ENCODE measurements at places on chromosomes 4 and X. TPM values are rescaled to one million over a fixed set of nuclear protein-coding genes. Genes with fewer than 3 reads are reported as not detected.

GRCh38 chrX:21740329-21741274 lies 17.3 kb downstream of the SMPX start:
- H3K36me3 ChIP-seq = no peaks in the 10 kb centered on the region
- peaks cover 5% of the 10 kb centered on the region for H3K4me1 ChIP-seq
- no peaks in the 10 kb centered on the region for H3K27me3 ChIP-seq
- DNase-seq = peak; percentile 5

DNA sequence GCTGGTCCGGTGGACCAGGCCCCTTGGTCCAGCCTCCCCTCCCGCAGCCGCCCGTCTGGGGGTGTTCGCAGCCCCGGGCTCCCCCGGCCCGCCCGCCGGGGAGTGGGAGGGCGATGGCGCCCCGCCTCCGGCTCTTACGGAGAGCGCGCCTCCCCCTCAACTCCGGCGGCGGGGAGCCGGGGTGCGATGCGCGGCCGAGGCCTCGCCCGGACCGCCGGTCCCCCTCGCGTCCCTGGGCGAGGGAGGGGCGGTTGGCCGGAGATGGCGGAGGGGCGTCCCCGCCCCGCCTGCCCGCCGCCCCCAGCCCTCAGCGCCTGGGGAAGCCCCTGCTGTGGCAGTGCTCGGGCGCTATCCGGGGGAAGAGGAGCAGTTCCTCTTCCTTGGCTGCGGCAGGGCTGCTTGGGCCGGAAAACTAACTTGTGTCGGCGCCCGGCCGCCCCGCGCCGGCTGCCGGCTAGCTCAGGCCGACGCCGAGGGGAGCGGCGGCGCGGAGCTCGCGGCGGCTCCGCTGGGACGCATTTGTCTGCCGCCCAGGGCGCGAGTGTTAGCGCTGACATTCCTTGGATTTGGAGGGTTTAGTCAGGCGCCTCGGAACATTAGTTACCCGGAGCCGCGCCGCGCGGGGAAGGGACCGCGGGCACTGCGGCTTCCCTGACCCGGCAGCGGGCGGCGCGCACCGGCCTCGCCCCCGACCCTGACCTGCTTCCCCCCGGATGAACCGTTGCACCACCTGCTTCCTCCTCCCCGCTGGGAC lies 994 bp downstream of the GALNT7 start:
- peak overlapping the region; percentile 63 for H3K4me3 ChIP-seq
- H3K36me3 ChIP-seq = no peaks in the 10 kb centered on the region
- peak; percentile 69 for DNase-seq
- peaks cover 3% of the 10 kb centered on the region for H3K4me1 ChIP-seq

DNA sequence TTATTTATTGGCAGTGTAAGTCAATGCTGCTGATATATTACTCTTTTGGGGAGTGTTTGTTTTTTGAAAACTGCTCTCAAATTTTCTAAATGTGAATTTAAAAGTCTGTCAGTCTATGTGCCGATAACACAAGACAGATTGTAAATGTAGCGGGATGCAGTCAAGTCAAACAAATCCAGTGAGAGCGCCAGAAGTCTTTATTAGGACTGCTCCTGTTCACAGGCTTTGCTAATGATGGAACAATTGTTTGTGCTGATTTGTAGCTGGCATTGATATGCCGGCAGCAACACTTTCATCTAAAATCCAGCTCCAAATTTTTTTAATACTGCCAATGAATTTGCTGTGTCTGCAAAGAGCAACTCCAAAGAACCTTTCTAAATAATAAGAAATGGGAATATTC lies 78.7 kb upstream of the TET2 start:
- no peaks in the 10 kb centered on the region for H3K36me3 ChIP-seq
- no peak overlapping the region for H3K4me3 ChIP-seq
- H3K27me3 ChIP-seq = no peaks in the 10 kb centered on the region
- no peaks in the 10 kb centered on the region for H3K4me1 ChIP-seq

- H3K4me1 ChIP-seq = no peaks in the 10 kb centered on the region
- no peaks in the 10 kb centered on the region for H3K27me3 ChIP-seq
- H3K4me3 ChIP-seq = no peak overlapping the region
- no peak for DNase-seq
Observed at GRCh38 chr4:83082777-83083176, 31.8 kb downstream of the PLAC8 start.

- no peak overlapping the region for H3K27ac ChIP-seq
- H3K4me1 ChIP-seq = no peaks in the 10 kb centered on the region
- no peak overlapping the region for H3K4me3 ChIP-seq
Observed at GRCh38 chr4:123916821-123917220, 520.2 kb downstream of the SPRY1 start.

DNA sequence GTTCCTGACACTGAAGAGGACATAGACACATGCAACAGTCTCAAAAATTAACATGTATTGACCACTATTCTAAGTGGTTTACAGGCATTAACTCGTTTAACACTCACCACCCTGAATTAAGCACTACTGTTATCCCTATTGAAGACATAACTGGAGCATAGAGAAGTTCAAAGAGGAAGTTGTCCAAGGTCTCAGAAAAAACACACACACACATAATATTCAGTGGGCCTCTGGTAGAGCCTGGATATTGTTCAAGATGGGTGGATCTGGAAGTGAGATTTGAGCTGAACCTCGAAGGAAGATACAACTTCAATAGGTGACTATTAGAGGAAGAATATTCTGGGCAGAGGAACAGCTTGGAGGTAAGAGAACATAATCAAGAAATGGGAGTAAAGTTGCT lies 334.9 kb downstream of the HNRNPD start:
- no peaks in the 10 kb centered on the region for H3K36me3 ChIP-seq
- H3K4me1 ChIP-seq = peaks cover 8% of the 10 kb centered on the region
- no peak overlapping the region for H3K4me3 ChIP-seq
- no peak for DNase-seq

- no peak overlapping the region for H3K27ac ChIP-seq
- no peak for DNase-seq
- no peaks in the 10 kb centered on the region for H3K36me3 ChIP-seq
- H3K4me3 ChIP-seq = no peak overlapping the region
- no peaks in the 10 kb centered on the region for H3K27me3 ChIP-seq
Observed at GRCh38 chr4:152516156-152516555, 19.7 kb downstream of the FBXW7 start.

DNA sequence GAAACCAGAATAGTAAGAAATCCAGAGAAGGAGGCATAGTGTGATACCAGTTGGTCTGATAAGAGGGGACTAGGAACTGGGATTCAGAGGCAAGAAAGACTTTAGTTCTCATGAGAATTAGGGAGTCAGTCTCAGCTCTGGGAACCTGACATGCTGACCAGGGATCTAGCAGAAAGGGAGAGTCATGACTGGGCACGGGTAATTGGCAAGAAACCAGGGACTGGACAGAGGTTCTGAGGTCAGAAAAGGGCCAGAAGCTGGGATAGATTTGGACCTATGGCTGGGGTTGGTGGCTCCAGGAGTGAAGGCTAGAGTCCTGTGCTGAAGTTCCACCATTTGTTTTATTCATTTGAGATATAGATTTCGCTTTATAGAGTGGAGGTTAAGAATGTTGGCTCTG lies 110.2 kb upstream of the C1GALT1C1 start:
- H3K4me3 ChIP-seq = no peak overlapping the region
- no peaks in the 10 kb centered on the region for H3K27me3 ChIP-seq
- H3K27ac ChIP-seq = no peak overlapping the region
- H3K4me1 ChIP-seq = no peaks in the 10 kb centered on the region

DNA sequence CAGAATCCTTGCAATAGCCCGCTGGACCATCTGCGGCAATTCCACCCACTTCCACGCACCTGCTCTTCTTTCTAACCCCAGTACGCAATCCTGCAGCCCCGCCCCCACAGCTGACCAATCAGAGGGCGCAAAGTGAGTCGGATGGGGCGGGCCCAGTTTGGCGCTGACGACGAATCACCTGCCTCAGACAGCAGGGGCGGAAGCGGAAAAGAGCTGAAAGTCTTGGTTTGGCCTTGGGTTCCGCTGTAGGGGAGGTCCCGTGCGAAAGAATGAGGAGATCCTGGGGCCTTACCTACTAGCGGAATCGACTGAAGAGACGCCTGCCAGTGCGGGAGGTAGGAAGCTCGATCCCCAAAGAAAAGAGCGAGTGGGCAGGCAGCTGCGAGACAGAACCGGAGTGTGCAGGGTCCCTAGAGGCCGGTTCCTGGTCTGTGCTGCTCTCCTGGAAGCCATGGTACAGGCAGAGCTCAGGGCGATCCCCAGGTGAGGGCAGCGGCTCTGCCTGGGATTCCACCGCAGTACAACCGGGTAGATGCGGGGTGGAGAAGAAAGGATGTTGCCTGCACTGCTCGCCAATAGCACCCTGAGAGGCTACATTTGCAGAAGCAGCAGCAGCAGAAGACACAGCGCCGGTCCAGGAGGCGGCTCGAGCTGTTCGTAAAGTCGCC lies at the start of gene TMEM184C:
Gene TMEM184C, plus strand, starts transcription at position 225 of the 668 bp plus-strand sequence. CDS start 560 bp downstream, outside the sequence.
- no peaks in the 10 kb centered on the region for H3K27me3 ChIP-seq
- H3K27ac ChIP-seq = peak within 1 kb of the TSS; percentile 85
- peaks cover 22% of the 10 kb centered on the region for H3K4me1 ChIP-seq
- H3K36me3 ChIP-seq = no peaks in the 10 kb centered on the region
- H3K4me3 ChIP-seq = peak within 1 kb of the TSS; percentile 86

DNA sequence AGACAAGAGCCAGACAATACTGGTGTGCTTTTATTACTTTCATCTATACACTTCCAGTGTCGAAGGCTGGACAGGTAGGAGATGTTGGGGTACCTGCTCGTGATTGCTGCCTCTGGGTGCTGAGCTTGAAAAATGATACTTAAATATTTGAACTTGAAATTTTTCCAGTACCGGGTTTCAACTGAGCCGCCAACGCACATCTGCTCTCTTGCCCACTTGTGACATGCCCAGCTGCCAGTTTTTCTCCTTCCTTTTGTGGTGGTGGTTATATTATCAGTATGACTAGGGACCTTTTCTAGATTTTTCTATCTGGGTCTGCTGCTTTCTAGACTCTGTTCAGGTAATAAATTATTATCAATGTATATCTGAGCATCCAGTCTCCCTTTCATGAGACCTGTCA lies 3.4 kb downstream of the OGT start:
- H3K27me3 ChIP-seq = no peaks in the 10 kb centered on the region
- no peaks in the 10 kb centered on the region for H3K36me3 ChIP-seq
- no peak overlapping the region for H3K27ac ChIP-seq
- DNase-seq = peak; percentile 13
- H3K4me1 ChIP-seq = no peaks in the 10 kb centered on the region

- no peak overlapping the region for H3K27ac ChIP-seq
- no peaks in the 10 kb centered on the region for H3K27me3 ChIP-seq
- H3K36me3 ChIP-seq = no peaks in the 10 kb centered on the region
- DNase-seq = no peak
Observed at GRCh38 chr4:152643153-152644035, 36.4 kb downstream of the TMEM154 start.

DNA sequence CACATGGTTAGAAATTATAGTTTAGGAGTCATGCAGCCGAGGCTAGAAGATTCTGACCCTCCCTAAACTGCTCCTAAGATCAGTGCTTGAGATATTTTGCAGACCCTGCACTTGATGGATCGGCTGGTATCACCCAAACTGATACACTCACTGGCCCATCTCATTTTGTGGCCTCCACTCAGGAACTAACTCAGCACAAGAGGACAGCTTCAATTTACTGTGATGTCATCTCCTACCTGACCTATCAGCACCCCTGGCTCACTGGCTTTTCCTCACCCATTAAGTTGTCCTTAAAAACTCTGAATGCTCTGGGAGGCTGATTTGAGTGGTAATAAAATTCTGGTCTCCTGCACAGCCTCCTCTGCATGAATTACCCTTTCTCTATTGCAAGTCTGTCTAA lies 450.9 kb downstream of the PCDH10 start:
- H3K27me3 ChIP-seq = no peaks in the 10 kb centered on the region
- no peak for DNase-seq
- H3K36me3 ChIP-seq = no peaks in the 10 kb centered on the region
- no peak overlapping the region for H3K27ac ChIP-seq
- no peaks in the 10 kb centered on the region for H3K4me1 ChIP-seq

GRCh38 chr4:17188125-17188524 lies 289.7 kb upstream of the LDB2 start:
- no peak for DNase-seq
- H3K27ac ChIP-seq = no peak overlapping the region
- no peaks in the 10 kb centered on the region for H3K4me1 ChIP-seq
- no peak overlapping the region for H3K4me3 ChIP-seq

DNA sequence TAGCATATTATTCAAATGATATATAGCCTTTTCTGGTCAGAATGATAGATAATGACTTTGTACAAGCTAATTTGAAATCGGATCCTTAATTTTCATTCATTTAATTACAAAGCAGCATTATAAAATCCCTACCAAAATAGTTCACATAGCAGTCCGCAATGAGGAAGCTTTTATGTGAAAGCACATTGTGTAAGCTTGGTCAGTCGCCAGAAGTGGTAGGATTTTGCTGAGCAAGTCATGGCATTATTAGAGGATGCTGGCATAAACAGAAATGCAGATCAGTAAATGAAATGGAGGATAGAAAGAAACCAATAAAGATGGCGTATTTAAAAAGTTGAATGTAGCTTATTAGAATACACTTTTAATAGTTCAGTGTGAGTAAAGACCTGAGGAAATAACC lies 93.2 kb upstream of the DIAPH2 start:
- no peaks in the 10 kb centered on the region for H3K4me1 ChIP-seq
- H3K36me3 ChIP-seq = no peaks in the 10 kb centered on the region
- DNase-seq = no peak
- H3K27me3 ChIP-seq = no peaks in the 10 kb centered on the region

GRCh38 chrX:151181088-151181487 lies 4.7 kb downstream of the GPR50 start:
- H3K36me3 ChIP-seq = no peaks in the 10 kb centered on the region
- H3K4me1 ChIP-seq = no peaks in the 10 kb centered on the region
- no peak for DNase-seq
- H3K27me3 ChIP-seq = no peaks in the 10 kb centered on the region

DNA sequence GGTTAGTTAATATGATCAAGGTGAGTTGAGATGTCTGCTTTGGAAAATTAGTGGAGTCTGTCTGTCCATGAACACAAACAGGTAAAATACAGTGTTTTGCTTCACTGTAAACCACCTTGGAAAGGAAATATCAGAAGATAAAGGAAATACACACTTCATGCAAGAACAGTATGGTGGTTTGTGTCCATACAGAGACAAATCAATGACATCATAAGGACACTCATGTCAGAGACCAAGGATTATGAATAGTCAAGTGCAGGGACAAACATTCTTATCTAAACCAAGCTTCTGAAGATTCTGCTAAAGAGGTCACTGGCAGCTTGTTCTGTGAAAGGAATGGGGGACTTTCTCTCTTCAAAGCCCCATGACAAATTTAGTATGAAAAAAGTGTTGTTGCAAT lies 322.9 kb upstream of the F9 start:
- no peak for DNase-seq
- H3K4me1 ChIP-seq = no peaks in the 10 kb centered on the region
- H3K36me3 ChIP-seq = no peaks in the 10 kb centered on the region
- no peaks in the 10 kb centered on the region for H3K27me3 ChIP-seq
- H3K4me3 ChIP-seq = no peak overlapping the region

GRCh38 chrX:134622056-134622812 lies 36.0 kb downstream of the PLAC1 start:
- H3K27me3 ChIP-seq = no peaks in the 10 kb centered on the region
- peak; percentile 27 for DNase-seq
- no peaks in the 10 kb centered on the region for H3K4me1 ChIP-seq
- H3K27ac ChIP-seq = peak overlapping the region; percentile 56
- no peaks in the 10 kb centered on the region for H3K36me3 ChIP-seq

BGN gene
- 73.0 TPM for total RNA-seq

EVC gene
- 43.6 TPM for total RNA-seq

ATP1B4 gene
- total RNA-seq = not detected

CDS1 gene
- total RNA-seq = 45.2 TPM

CFAP99 gene
- total RNA-seq = not detected

SASH3 gene
- total RNA-seq = 1.8 TPM

XPNPEP2 gene
- 0.88 TPM for total RNA-seq

GJB1 gene
- total RNA-seq = not detected

CCDC149 gene
- total RNA-seq = 19.5 TPM

TBL1X gene
- total RNA-seq = 32.9 TPM

MAGEB5 gene
- total RNA-seq = not detected

HPSE gene
- 0.63 TPM for total RNA-seq
